ENCODE measurements at places on chromosomes 4 and X.
A peak's percentile ranks its signal among the peaks of the same experiment; 100 is the strongest.

GRCh38 chrX:4397471-4397870 lies 684.0 kb upstream of the PRKX start:
- no peaks in the 10 kb centered on the region for H3K4me1 ChIP-seq
- no peaks in the 10 kb centered on the region for H3K36me3 ChIP-seq
- no peak overlapping the region for H3K27ac ChIP-seq
- no peak for DNase-seq
- H3K4me3 ChIP-seq, result no peak overlapping the region

- no peaks in the 10 kb centered on the region for H3K4me1 ChIP-seq
- no peak overlapping the region for H3K4me3 ChIP-seq
- DNase-seq, result no peak
- no peaks in the 10 kb centered on the region for H3K36me3 ChIP-seq
Measured at GRCh38 chr4:90580326-90580725, 453.1 kb downstream of the CCSER1 start.

- no peak for DNase-seq
- H3K27me3 ChIP-seq, result no peaks in the 10 kb centered on the region
- H3K4me1 ChIP-seq, result peaks cover 14% of the 10 kb centered on the region
- H3K4me3 ChIP-seq, result peak overlapping the region; percentile 89
- no peak overlapping the region for H3K27ac ChIP-seq
Measured at GRCh38 chrX:48736303-48736702, 25.2 kb upstream of the GLOD5 start.

GRCh38 chrX:1537031-1537715 lies at the start of gene P2RY8:
Gene P2RY8 (minus strand): TSS chrX:1537185. CDS start chrX:1466558, 70,627 bp downstream.
- H3K36me3 ChIP-seq, result peaks cover 15% of the 10 kb centered on the region
- H3K27me3 ChIP-seq, result no peaks in the 10 kb centered on the region
- peak within 1 kb of the TSS; percentile 99 for H3K27ac ChIP-seq
- peaks cover 8% of the 10 kb centered on the region for H3K4me1 ChIP-seq
- H3K4me3 ChIP-seq, result peak within 1 kb of the TSS; percentile 89
- peak; percentile 87 for DNase-seq

DNA sequence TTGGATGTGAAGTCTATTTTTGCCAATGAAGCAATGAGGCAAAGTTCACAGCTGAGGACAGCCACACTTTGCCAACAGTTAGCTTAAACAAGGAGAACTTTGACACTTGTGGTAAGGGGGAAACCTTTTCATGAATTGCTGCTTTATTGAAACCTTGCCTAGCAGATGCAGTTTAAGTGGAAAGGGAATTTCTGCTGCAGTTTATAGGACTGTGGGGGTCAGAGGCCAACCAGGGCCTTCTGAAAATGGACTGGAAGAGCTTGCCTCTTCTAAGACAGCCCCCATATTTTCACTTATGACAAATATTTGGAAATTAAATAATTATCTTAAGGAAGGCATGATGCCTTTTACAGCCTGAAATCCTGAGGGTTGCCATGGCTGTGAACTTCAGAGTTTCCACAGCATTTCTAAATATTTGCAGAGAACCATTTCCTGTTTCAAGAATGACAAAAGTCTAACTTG lies 550.3 kb downstream of the RAB28 start:
- no peaks in the 10 kb centered on the region for H3K4me1 ChIP-seq
- H3K4me3 ChIP-seq, result no peak overlapping the region
- no peaks in the 10 kb centered on the region for H3K27me3 ChIP-seq
- no peak for DNase-seq
- no peak overlapping the region for H3K27ac ChIP-seq

DNA sequence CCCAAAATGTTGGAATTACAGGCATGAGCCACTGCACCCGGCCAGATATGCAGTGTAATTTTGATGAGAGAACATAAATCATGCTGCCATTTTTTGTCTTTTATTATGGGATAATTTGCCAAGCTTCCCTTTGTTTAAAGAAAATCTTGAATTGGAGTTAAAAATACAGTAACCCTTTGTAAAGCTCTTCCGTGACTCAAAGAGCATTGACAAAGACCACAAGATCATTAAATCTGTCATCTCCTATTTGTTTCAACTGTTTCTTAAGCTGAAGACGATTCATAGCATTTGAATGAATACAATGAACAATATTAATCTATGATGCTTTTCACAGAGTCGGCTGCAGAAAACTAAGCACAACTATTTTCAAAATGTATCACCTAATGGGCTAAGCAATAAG lies 132.6 kb downstream of the ANAPC4 start:
- peaks cover 4% of the 10 kb centered on the region for H3K27me3 ChIP-seq
- no peaks in the 10 kb centered on the region for H3K36me3 ChIP-seq
- H3K4me3 ChIP-seq, result no peak overlapping the region
- H3K27ac ChIP-seq, result no peak overlapping the region
- DNase-seq, result no peak

GRCh38 chrX:28349888-28350287 lies 237.4 kb upstream of the IL1RAPL1 start:
- no peaks in the 10 kb centered on the region for H3K4me1 ChIP-seq
- H3K27me3 ChIP-seq, result no peaks in the 10 kb centered on the region
- no peak overlapping the region for H3K4me3 ChIP-seq

- no peaks in the 10 kb centered on the region for H3K36me3 ChIP-seq
- no peaks in the 10 kb centered on the region for H3K4me1 ChIP-seq
- no peak overlapping the region for H3K27ac ChIP-seq
- H3K27me3 ChIP-seq, result peaks cover 9% of the 10 kb centered on the region
- no peak for DNase-seq
Measured at GRCh38 chr4:73984736-73985527, 3.1 kb downstream of the PPBP start.

GRCh38 chr4:5710961-5711478 lies at the start of gene EVC:
Gene EVC (plus strand): TSS chr4:5711201. CDS start chr4:5711381, 180 bp downstream.
- H3K4me3 ChIP-seq, result peak within 1 kb of the TSS; percentile 85
- peaks cover 72% of the 10 kb centered on the region for H3K27me3 ChIP-seq
- H3K27ac ChIP-seq, result no peak within 1 kb of the TSS
- no peak for DNase-seq

GRCh38 chr4:143699331-143700045 lies 987 bp downstream of the FREM3 start:
- H3K27me3 ChIP-seq, result peaks cover 43% of the 10 kb centered on the region
- peak overlapping the region; percentile 73 for H3K4me3 ChIP-seq
- DNase-seq, result no peak
- no peaks in the 10 kb centered on the region for H3K36me3 ChIP-seq

GRCh38 chr4:120718979-120719566 lies 203.5 kb downstream of the PRDM5 start:
- H3K36me3 ChIP-seq, result no peaks in the 10 kb centered on the region
- H3K4me1 ChIP-seq, result no peaks in the 10 kb centered on the region
- H3K27ac ChIP-seq, result no peak overlapping the region
- no peak for DNase-seq
- no peak overlapping the region for H3K4me3 ChIP-seq

DNA sequence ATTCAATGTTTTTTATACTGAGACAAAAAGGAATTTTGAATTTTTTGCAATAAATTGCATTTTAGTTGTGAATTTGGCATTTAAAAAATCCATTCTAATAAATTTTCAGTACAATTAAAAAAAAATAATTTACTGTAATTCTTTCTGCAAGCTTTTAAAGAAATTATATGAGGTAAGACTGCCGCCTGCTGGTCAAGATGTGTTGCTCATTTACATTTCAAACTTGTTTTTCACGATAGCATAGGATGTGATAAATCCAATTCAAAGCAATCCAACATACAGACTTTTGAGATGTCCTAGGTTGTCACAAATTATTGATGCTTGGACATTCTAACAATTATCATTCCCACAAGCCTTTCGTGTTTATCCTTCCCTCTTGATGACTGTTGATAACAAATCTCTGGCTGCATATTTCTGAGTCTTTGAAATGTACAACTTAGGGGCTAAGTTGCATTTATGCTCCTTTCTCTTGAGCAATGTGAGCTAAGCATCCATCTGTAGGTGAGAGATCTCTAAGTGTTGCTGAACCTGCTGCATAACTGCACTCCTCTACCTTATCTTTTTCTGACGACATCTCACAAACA lies 21.7 kb upstream of the MFAP3L start:
- no peaks in the 10 kb centered on the region for H3K36me3 ChIP-seq
- no peak overlapping the region for H3K27ac ChIP-seq
- H3K27me3 ChIP-seq, result peaks cover 8% of the 10 kb centered on the region

GRCh38 chrX:9995855-9996339 lies 28.7 kb downstream of the CLDN34 start:
- no peak overlapping the region for H3K27ac ChIP-seq
- DNase-seq, result peak; percentile 40
- H3K4me3 ChIP-seq, result no peak overlapping the region
- H3K27me3 ChIP-seq, result no peaks in the 10 kb centered on the region

- no peak overlapping the region for H3K4me3 ChIP-seq
- H3K27me3 ChIP-seq, result no peaks in the 10 kb centered on the region
- H3K4me1 ChIP-seq, result no peaks in the 10 kb centered on the region
- H3K36me3 ChIP-seq, result no peaks in the 10 kb centered on the region
- no peak for DNase-seq
Measured at GRCh38 chr4:156672492-156673305, 298.9 kb downstream of the PDGFC start.

GRCh38 chr4:158805635-158806471 lies 37.0 kb downstream of the FNIP2 start:
- H3K27me3 ChIP-seq, result peaks cover 68% of the 10 kb centered on the region
- H3K4me1 ChIP-seq, result peaks cover 25% of the 10 kb centered on the region
- H3K27ac ChIP-seq, result no peak overlapping the region
- no peak for DNase-seq

GRCh38 chr4:52659722-52660261 lies 691 bp upstream of the USP46 start:
- peaks cover 30% of the 10 kb centered on the region for H3K36me3 ChIP-seq
- H3K27me3 ChIP-seq, result no peaks in the 10 kb centered on the region
- peaks cover 25% of the 10 kb centered on the region for H3K4me1 ChIP-seq
- H3K4me3 ChIP-seq, result peak overlapping the region; percentile 88
- DNase-seq, result no peak
- peak overlapping the region; percentile 91 for H3K27ac ChIP-seq

- no peaks in the 10 kb centered on the region for H3K27me3 ChIP-seq
- no peak for DNase-seq
- no peak overlapping the region for H3K4me3 ChIP-seq
- H3K27ac ChIP-seq, result no peak overlapping the region
- H3K4me1 ChIP-seq, result no peaks in the 10 kb centered on the region
Measured at GRCh38 chr4:185358514-185358913, 37.2 kb downstream of the LRP2BP start.

DNA sequence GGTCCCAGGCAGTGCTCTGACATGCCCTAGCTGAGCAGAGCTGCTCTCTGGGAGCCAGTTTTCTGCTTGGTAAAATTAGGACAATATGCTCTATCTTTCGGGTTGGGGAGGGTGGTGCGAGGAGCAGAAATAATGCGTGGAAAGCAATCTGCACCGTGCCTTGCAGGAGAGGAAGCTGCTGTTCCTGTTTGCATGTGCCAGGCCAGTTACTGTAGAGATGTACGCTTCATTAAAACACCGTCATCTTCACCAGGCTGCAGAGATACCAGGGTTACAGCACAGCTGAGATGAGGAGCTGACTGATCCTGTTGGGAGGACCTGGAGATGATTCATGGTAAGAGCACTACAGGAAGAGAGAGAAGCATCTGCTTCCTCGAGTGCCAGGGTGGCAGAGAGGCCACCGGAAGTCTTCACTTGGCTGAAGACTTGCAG lies 29.5 kb upstream of the IRF2 start:
- peaks cover 66% of the 10 kb centered on the region for H3K4me1 ChIP-seq
- H3K27me3 ChIP-seq, result no peaks in the 10 kb centered on the region
- peak overlapping the region; percentile 91 for H3K27ac ChIP-seq
- H3K4me3 ChIP-seq, result peak overlapping the region; percentile 69
- DNase-seq, result peak; percentile 31

GRCh38 chr4:176906709-176907108 lies 114.0 kb upstream of the VEGFC start:
- no peaks in the 10 kb centered on the region for H3K27me3 ChIP-seq
- H3K36me3 ChIP-seq, result no peaks in the 10 kb centered on the region
- H3K4me1 ChIP-seq, result no peaks in the 10 kb centered on the region
- DNase-seq, result no peak
- no peak overlapping the region for H3K4me3 ChIP-seq

- H3K4me3 ChIP-seq, result no peak overlapping the region
- no peak overlapping the region for H3K27ac ChIP-seq
- no peaks in the 10 kb centered on the region for H3K36me3 ChIP-seq
- no peaks in the 10 kb centered on the region for H3K4me1 ChIP-seq
Measured at GRCh38 chr4:158033416-158034120, 139.3 kb downstream of the GASK1B start.

DNA sequence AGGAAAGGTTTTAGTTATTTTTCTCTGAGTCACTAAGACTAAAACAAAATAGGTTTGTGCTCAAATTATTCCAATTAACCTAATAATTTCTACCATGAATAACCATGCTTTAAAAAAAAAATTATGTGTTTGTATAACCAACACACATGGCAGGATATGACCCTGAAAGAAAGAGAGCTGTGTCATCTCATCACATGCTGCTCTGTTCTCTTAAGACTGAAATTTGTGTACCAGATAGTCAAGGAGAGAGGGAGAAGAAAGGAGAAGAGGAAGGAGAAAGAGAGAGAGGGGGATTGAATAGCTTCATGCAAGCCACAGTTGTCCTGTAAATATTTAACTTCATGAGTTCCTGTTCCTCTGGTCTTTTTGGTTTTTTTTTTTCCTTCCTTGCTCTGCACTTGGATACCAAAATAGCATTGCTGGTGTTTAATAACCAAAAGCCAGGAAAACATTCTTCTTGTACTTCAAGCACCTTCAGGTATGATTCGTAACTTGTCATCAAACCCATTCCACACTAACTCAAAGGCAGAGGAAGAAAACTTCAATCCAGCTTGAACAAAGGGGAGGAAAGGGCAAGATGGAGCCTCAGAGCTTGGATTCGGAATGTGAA lies 6.4 kb upstream of the PROM1 start:
- DNase-seq, result no peak
- peaks cover under 1% of the 10 kb centered on the region for H3K36me3 ChIP-seq
- H3K27me3 ChIP-seq, result peaks cover 18% of the 10 kb centered on the region
- H3K27ac ChIP-seq, result no peak overlapping the region

DNA sequence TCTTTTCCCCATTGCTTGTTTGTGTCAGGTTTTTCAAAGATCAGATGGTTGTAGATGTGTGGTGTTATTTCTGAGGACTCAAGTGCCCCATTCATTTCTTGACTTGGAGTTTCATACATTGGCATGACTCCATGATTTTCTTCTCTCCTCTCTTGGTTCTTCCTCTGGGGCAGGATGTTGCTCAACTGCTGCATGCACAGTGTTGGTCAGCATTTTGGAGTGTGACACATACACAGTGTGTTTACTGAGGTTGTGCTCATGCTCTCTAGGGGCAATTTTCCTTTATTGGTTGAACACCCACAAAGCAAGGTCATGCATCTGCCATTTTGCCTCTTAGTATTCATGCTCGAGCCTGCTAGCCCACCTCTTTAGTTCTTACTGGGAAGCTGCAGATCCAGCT lies 1993.8 kb downstream of the ARAP2 start:
- no peak overlapping the region for H3K4me3 ChIP-seq
- no peaks in the 10 kb centered on the region for H3K36me3 ChIP-seq
- H3K27me3 ChIP-seq, result no peaks in the 10 kb centered on the region
- H3K4me1 ChIP-seq, result no peaks in the 10 kb centered on the region
- H3K27ac ChIP-seq, result no peak overlapping the region

DNA sequence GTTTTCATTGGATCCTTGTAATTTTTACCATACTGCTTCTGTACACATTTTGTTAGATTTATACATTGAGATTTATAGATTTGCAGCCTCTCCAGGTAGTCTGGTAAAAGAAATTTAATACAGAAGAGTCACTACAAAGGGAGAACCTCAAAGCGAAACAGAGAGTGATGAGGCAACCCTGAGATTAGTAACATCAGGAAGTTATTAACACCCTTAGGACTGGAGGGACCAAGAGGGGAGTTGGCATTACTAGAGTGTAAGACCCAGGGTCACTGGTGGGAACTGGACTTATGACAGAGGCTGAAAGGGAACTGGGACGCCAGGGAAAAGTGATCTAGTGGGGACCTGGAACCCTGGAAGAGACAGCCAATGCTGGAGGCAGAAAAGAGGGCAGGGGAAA lies 20.6 kb upstream of the MAML3 start:
- H3K36me3 ChIP-seq, result peaks cover 2% of the 10 kb centered on the region
- no peak overlapping the region for H3K27ac ChIP-seq
- no peak overlapping the region for H3K4me3 ChIP-seq
- H3K4me1 ChIP-seq, result no peaks in the 10 kb centered on the region

Measured in stimulated activated naive B cell treated with anti-CD40 and anti-IgM and Interleukin-4, amounts not matched to agents 10 μg/mL and 1 μg/mL and 100 μg/mL, for 72 hours (primary cell).